Stimulated activated CD8-positive, alpha-beta memory T cell treated with anti-CD3 and anti-CD28 coated beads, Interleukin-4, amount 100 ng/mL, for 1 hour (primary cell): ENCODE measurements at places on chromosomes 4 and X.

DNA sequence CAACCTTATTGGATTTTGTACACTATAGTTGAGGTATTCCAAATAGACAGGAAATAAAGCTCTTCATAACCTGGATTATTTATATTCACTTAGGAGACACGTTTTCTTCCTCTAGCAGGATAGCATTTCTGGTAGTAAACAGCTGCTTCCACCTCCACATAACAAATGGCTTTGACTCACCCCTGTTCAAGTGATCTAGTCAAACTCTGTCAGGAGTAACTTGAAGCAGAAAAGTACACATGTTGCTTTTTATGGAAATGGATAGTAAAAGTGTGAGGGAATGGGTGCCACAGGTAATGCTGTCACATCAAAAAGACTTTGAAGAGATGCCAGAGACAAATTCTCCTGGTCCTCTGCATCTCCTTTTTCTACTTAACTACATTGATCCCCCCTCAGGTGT is 258.7 kb upstream of the SLC7A11 start:
- no peak for DNase-seq

- no peak for DNase-seq
Observed at GRCh38 chrX:130555341-130555740, 153.6 kb downstream of the RBMX2 start.

GRCh38 chrX:13937370-13938050 is 92.2 kb downstream of the GEMIN8 start:
- DNase-seq: no peak

GRCh38 chr4:118351851-118352827 is 664 bp downstream of the PRSS12 start:
- DNase-seq: no peak

GRCh38 chr4:147707892-147708672 is 23.8 kb upstream of the ARHGAP10 start:
- peak; percentile 24 for DNase-seq

GRCh38 chrX:125291124-125291523 is 28.5 kb upstream of the TEX13C start:
- DNase-seq: no peak

DNA sequence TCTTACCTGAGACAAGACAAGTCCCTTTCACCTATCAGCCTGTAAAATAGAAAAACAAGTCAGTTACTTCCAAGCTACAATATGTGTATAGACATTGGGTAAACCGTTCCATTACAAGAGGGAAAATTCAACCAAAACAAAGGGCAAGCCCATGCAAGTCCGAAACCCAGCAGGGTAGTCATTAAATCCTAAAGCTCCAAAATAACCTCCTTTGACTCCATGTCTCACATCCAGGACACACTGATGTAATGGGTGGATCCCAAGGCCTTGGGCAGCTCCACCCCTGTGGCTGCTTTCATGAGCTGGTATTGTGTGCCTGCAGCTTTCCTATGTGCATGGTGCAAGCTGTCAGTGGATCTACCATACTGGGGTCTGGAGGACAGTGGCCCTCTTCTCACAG is 14.7 kb upstream of the FAM47B start:
- DNase-seq: no peak

- DNase-seq: no peak
Observed at GRCh38 chr4:141642711-141643110, 6.3 kb downstream of the IL15 start.

DNA sequence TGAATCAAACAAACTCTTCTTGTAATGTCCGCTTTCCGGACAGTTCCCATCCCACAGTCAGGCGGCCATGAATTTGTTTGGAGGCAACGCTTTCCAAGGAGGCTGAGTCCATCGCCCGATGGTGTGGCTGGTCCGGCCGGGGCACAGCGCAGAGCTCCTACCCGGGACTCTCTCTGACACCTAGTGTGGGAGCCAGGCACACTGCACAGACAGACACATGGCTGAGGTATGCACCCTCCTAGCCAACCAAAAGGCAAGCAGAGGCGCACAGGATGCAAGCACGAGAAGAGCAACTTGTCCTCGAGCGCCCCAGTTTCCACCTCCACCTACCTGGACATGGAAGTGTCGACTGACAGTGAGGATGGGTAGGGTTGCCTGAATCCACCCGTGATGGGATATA is 87.5 kb downstream of the LEF1 start:
- no peak for DNase-seq

- DNase-seq: no peak
Observed at GRCh38 chrX:71366674-71367256, 608 bp downstream of the TAF1 start.

DNA sequence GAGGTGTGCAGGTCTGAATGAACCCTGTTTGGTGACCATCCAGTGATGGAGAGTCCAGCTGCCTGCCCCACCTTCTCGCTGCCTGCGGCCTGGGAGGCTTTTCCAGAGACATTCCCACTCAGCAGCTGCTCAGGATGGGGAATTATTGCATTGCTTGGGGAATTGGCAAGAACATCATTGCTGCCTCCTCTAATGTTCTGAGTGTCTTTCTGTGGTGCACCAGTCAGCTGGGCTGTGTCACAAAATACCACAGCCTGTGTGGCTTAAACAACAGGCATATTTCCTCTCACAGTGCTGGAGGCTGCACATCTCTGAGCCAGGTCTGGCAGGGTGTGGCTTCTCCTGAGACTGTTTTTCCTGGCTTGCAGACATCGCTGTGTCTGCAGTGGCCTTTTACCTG is 86.8 kb upstream of the AFAP1 start:
- DNase-seq: no peak

- no peak for DNase-seq
Observed at GRCh38 chr4:108834835-108835384, 72.1 kb upstream of the ETNPPL start.

GRCh38 chr4:98311656-98312055 is 50.5 kb downstream of the RAP1GDS1 start:
- DNase-seq: no peak

GRCh38 chr4:127165971-127166370 is 466.8 kb upstream of the INTU start:
- no peak for DNase-seq

GRCh38 chrX:1899841-1900240 is 285.0 kb downstream of the ASMT start:
- no peak for DNase-seq

- no peak for DNase-seq
Observed at GRCh38 chr4:8664976-8665375, 72.4 kb downstream of the CPZ start.

- DNase-seq: no peak
Observed at GRCh38 chrX:51825436-51825835, 68.0 kb upstream of the MAGED1 start.

- DNase-seq: no peak
Observed at GRCh38 chr4:147994076-147994475, 262.2 kb downstream of the ARHGAP10 start.

- no peak for DNase-seq
Observed at GRCh38 chr4:74890341-74890740, 42.6 kb upstream of the PARM1 start.

DNA sequence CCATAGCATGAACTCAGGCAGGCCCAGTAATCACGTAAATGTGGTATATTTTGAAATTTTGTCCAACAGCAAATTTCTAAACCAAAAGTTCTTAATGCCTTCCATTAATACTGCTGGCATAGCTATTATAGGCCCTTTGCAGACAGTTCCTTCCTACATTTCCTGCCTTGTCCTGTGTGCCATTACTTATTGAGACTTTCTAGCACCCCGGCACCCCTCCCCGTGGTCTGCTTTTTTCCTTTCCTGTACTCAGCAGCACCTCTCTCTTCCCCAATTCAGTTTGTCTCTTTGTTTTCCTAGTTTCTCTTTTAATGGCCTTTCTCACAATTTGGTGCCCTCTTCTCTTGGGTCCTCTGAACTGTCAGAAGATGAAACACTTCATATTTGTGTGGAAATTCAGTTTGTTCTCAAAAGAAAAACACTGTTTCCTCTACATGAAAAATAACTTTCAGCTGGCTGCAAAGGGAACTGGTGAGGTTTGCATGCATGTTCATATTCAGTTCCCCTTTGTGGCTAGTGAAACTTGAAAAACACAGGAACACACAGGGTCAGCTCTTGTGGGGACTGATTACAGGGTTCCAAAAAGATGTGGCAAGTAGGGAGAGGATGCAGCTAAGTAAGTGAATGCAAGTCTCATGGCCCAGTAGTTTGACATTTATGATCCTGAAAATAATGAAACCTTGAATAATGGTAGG is 17.1 kb downstream of the GPR34 start:
- DNase-seq: no peak

GRCh38 chrX:50281253-50281652 is 76.7 kb downstream of the CCNB3 start:
- DNase-seq: no peak

GRCh38 chr4:2836391-2836859 is 7.2 kb upstream of the ADD1 start:
- DNase-seq: no peak

DNA sequence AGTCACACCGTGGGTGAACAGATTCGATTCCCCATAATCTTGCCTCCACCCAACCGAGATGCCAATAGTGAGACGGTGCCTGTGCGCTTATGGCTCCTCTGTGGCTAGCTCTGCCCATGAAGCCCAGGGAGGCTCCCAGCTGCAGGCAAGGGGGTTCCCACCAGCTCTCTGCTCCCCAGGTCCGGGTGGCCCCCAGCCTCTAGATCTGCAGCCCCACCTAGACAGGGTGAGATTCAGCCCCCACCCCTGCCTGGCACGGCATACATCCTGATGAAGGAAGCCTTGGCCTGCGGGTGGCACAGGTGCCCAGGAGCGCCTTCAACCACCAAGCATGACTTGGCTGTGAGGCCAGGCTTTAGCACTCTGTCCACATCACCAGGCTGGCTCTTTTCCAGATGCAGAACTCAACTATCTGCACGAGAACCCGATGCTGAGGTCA is 40.6 kb downstream of the WDR1 start:
- no peak for DNase-seq

- DNase-seq: no peak
Observed at GRCh38 chrX:53795576-53795975, 109.1 kb upstream of the HUWE1 start.
